Activated CD4-positive, CD25-positive, alpha-beta regulatory T cell treated with anti-CD3 and anti-CD28 coated beads, Interleukin-2, amount 50 U/mL, for 16 hours (primary cell): ENCODE measurements at places on chromosomes 2 and 18.

GRCh38 chr18:1541478-1541877, 636.8 kb downstream of the ADCYAP1 start:
- DNase-seq, result no peak

- no peak for DNase-seq
These were observed 7.6 kb downstream of the COX5B start for GRCh38 chr2:97653473-97653872.

- DNase-seq, result no peak
These were observed 22.5 kb upstream of the NEDD4L start for GRCh38 chr18:58021504-58021903.

DNA sequence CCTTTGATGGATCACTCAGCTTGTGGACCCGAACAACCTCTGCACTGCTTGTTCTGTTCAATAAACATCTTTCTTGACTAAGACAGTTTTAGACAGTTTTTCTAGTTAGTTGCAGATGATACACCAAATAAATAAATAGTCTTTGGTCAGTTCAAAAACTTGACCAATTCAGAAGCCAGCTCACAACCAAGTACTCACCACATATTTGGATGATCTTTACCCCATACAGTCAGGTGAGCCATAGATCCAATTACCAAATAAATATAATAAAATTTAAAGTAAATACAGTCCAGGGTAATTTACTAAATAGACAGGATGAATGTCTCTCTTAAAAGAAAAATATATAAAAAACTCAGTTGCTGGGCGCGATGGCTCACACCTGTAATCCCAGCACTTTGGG, 18.2 kb downstream of the SCN3A start:
- no peak for DNase-seq

DNA sequence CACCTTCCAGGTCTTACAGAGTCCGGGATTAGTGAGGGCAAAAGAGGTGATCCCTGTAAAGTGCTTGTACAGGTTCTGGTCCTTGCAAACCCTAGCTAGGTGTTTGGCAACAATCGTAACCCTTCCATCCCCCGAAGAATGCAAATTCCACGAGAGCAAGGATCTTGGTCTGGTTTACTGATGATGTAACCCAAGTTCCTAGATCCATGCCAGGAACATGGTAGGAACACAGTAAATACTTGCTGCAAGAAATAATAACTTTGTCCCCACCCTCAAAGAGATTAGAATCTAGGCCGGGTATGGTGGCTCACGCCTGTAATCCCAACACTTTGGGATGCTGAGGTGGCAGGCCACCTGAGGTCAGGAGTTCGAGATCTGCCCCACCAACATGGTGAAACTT, 6.8 kb upstream of the NEU2 start:
- no peak for DNase-seq

DNA sequence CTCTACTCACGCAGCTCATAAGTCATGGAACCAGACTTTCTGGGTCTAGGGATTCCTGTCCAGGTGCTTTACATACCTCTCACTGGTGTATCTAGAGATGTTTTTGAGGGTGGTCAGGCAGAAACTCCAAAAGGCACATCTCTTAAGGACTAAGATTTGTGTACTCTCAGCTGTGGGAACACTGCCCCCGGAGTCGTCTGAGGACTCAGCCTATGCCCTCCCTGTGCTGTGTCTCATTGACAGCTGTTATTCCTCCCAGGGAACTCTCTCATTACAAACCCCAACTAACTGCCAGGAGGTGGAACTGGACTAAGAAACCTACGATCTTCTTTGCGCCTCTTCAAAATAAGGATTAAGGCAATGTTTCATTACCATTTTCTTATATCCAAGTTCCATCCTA, 293.9 kb upstream of the DLGAP1 start:
- DNase-seq, result no peak

- DNase-seq, result no peak
These were observed 102.5 kb downstream of the LOXHD1 start for GRCh38 chr18:46554406-46555080.

DNA sequence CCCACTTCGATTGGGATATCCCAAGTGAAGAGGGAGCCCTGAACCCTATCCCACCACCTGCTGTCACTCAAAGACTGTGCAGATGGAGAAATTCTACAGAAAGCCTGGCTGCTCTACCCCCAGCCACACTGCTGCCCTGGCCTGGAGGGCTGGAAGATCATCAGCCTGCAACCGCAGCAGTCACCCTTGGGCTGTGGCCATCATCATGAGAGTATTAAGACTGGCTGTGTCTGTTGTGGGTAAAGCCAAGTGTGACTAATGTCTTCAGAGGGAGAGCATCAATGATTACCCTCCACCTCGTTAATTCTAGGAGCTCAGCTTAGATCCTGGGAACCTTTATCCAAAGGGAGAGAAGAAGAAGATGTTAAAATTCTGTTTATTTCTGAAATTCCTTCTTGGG, 221.5 kb downstream of the TFCP2L1 start:
- DNase-seq, result no peak

GRCh38 chr2:105789745-105790460, 45.2 kb downstream of the NCK2 start:
- DNase-seq, result peak; percentile 43

GRCh38 chr2:231306791-231307393, 88.6 kb upstream of the B3GNT7 start:
- no peak for DNase-seq

GRCh38 chr18:5060543-5060942, 136.5 kb downstream of the AKAIN1 start:
- no peak for DNase-seq

GRCh38 chr2:240914645-240915525, 8.7 kb downstream of the CROCC2 start:
- no peak for DNase-seq

DNA sequence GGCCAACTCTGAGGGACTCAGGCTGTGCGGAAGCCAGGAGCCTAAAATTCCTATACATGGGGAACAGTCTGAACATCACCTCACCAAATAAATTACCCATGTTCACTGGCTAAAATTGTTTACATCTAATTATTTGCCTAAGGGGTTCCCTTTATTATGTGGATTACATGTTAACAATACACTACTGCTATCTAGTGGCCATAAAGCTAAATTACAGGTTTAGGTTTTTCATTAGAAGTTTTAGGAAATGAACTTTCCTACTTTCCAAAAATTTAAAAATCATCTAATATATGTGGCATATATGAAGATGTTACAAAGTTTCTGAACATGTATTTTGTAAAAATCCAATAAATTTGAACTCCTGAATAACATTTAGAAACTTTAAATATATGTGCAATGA, 40.3 kb downstream of the PLA2R1 start:
- no peak for DNase-seq
